ENCODE measurements at places on chromosomes 16 and 17. TPM values are rescaled to one million over a fixed set of nuclear protein-coding genes. Genes with fewer than 3 reads are reported as not detected.

The CASKIN2 gene
- total RNA-seq = 8.3 TPM

DNA sequence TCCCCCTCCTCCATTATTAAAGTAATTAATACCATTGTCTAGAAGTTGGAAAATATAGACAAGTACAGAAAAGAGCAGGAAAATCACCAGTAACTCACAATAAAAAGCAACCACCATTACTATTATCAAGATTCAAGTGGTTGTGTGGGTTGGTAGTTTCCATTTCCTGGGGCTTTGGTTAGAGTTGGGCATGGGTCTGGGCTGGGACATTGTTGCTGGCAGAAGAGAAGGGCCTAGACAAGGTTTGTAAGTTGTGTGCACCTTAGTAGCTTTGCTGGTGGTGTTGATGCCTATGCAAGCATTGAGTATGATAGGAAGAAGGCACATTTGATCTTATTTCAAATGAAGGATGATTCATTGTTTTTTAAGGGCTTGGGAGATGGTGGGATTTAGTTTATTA is 25.4 kb upstream of the NFATC3 start:
- H3K4me3 ChIP-seq = no peak overlapping the region
- H3K27ac ChIP-seq = no peak overlapping the region
- H3K4me1 ChIP-seq = peaks cover 8% of the 10 kb centered on the region

GRCh38 chr17:77279448-77280303 is 138.9 kb downstream of the SEC14L1 start:
- peak; percentile 86 for DNase-seq
- H3K4me3 ChIP-seq = no peak overlapping the region
- H3K36me3 ChIP-seq = no peaks in the 10 kb centered on the region
- H3K4me1 ChIP-seq = peaks cover 8% of the 10 kb centered on the region
- no peak overlapping the region for H3K27ac ChIP-seq

The RAB11FIP4 gene
- 0.66 TPM for total RNA-seq

DNA sequence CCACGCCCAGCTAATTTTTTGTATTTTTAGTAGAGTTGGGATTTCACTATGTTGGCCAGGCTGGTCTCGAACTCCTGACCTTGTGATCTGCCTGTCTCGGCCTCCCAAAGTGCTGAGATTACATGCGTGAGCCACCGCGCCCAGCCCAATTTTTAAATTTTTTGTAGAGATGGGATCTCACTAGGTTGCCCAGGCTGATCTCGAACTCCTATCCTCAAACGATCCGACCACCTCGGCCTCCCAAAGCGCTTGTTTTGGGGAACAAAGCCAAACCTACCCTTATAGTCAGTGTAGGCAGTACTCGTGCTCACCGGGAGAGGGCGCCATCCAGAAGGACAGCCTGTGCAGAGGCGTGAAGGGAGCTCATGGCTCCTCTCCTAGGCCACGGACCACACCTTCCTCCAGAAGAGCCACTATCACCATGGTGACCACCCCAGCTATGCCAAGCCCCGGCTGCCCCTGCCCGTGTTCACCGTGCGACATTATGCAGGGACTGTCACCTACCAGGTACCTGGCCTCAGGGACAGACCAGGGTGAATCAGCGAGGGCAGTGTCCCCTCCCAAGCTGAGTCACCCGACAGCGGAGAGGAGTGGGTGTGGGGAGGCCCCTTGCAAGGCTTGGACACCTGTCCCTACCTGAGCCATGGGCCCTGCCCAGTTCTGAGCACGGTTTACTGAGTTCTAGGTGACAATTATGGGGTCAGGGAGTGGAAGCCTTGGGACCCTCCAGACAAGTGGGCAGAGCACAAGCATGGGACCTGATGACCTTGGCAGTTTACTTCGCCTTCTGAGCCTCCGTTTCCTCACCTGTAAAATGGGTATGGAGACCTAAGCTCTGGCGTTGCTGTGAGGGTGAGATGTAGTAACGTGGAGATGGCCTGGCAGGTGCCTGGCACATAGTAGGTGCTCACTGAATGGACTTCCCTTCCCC is 13.7 kb downstream of the MYO15B start:
- H3K36me3 ChIP-seq = no peaks in the 10 kb centered on the region
- H3K4me1 ChIP-seq = no peaks in the 10 kb centered on the region
- no peak overlapping the region for H3K27ac ChIP-seq
- H3K4me3 ChIP-seq = no peak overlapping the region

DNA sequence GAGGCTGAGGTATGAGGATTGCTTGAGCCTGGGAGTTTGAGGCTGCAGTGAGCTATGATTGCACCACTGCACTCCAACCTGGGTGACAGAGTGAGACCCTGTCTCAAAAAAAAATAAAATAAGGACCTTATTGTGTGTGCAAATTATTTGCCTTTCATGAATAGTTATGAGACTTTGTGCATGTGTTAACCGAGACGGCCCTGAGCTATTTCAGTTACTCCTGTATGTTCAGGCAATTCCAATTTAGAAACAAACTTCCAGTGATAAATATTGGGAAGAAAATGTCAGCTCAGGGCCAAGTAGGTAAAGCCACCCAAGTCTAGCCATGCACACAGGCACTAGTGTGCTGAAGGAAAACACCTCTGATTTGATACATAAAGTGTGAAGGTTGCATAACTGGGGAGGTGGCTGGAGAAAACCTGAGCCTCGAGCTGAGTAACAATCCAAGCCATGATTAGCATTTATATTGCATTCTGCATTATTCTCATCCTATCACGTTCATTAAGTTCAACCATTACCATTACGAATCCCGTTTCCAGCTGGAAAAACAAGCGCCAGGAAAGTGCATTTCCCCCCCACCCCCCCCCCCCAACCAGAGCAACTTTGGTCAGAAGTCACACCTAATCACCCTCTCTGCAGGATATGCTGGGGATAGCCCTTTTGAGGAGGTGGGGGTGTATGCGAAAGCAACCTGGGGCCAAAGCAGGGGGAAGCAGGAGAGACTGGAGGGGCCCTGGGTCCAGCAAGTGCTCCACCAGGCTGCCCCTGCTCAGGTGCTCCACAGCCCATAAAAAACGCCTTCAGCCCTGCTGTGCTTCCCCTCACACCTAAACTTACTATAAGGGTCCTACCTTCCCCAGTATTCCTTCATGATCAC is 18.6 kb upstream of the ENDOV start:
- H3K36me3 ChIP-seq = peaks cover 12% of the 10 kb centered on the region
- no peak overlapping the region for H3K4me3 ChIP-seq
- peaks cover 2% of the 10 kb centered on the region for H3K4me1 ChIP-seq
- H3K27me3 ChIP-seq = no peaks in the 10 kb centered on the region
- DNase-seq = no peak

GRCh38 chr17:21283482-21284318 is 811 bp upstream of the MAP2K3 start:
- peak; percentile 58 for DNase-seq
- peak overlapping the region; percentile 59 for H3K4me3 ChIP-seq
- peaks cover 4% of the 10 kb centered on the region for H3K36me3 ChIP-seq
- peak overlapping the region; percentile 96 for H3K27ac ChIP-seq

The FBXW10 gene
- under 0.01 TPM for total RNA-seq

The SLC12A3 gene
- total RNA-seq = not detected

The KRTAP4-6 gene
- total RNA-seq = not detected

DNA sequence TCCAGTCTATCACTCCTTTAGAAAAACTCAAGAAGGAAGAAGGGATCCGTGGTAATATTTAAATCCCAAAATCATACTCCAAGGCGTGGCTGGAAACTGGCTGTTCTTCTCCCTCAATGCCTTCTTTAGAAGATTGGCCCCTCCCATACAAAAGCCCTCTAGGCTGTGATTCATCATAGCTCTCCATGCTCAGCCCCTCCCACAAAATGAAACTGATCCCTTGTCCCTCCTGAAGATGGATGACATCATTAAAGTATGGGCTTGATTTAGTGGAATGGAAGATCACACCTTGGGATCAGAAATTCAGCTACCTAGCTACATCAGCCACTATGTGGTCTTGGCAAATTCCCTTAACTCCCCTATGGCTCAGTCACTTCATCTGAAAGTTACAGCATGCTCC is 4.1 kb downstream of the GRIN2A start:
- no peak for DNase-seq
- peaks cover 5% of the 10 kb centered on the region for H3K4me1 ChIP-seq
- H3K27ac ChIP-seq = no peak overlapping the region
- no peak overlapping the region for H3K4me3 ChIP-seq

DNA sequence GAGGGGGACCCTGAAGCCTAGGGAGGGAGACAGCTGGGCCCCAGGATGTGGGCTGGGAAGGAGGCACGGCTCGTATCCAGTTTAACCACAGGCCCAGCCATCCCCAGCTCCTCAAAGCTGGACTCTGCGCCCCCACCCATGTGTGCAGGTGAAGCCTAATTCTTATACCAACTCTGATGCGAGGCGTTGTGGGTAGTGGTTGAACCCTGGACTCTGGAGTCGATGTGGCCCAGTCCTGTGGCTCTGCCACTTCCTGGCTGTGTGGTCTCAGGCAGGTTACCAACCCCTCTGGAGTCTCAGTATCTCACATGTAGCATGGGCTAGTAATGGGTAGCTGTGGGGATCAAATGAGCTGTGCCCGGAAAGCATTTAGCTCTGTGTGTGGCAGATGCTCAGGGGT is 60.4 kb upstream of the TOB1 start:
- no peaks in the 10 kb centered on the region for H3K27me3 ChIP-seq
- no peak overlapping the region for H3K27ac ChIP-seq
- no peaks in the 10 kb centered on the region for H3K36me3 ChIP-seq
- H3K4me3 ChIP-seq = no peak overlapping the region
- DNase-seq = no peak
- peaks cover 1% of the 10 kb centered on the region for H3K4me1 ChIP-seq

The IL4R gene
- total RNA-seq = 23.6 TPM

The CMTM3 gene
- total RNA-seq = 10.1 TPM

DNA sequence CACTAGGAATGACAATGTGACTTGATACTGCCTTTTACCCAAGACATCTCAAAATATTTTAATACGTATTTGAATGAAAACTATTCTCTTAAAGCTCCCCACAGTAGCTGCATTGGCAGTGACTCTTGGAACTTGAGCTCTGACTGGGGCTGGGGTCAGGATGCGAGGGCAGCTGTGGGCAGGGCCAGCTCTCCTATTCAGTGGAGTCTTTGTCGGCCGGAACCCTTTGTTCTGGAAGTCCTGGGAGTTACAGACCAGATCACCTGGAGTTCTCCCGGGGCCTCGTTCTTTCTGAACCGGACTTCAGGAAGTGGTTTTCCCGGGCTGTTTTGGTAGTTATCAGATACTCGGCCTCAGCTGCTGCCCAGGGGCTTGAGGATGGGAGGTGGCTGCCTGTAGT is 84.9 kb downstream of the NPIPB11 start:
- no peak for DNase-seq
- H3K36me3 ChIP-seq = no peaks in the 10 kb centered on the region
- no peak overlapping the region for H3K4me3 ChIP-seq
- H3K27ac ChIP-seq = no peak overlapping the region
- peaks cover 3% of the 10 kb centered on the region for H3K4me1 ChIP-seq

- H3K36me3 ChIP-seq = no peaks in the 10 kb centered on the region
- H3K4me3 ChIP-seq = no peak overlapping the region
- H3K4me1 ChIP-seq = no peaks in the 10 kb centered on the region
- H3K27me3 ChIP-seq = no peaks in the 10 kb centered on the region
- no peak for DNase-seq
These were observed 141.7 kb upstream of the ANKFN1 start for GRCh38 chr17:56011406-56012131.

DNA sequence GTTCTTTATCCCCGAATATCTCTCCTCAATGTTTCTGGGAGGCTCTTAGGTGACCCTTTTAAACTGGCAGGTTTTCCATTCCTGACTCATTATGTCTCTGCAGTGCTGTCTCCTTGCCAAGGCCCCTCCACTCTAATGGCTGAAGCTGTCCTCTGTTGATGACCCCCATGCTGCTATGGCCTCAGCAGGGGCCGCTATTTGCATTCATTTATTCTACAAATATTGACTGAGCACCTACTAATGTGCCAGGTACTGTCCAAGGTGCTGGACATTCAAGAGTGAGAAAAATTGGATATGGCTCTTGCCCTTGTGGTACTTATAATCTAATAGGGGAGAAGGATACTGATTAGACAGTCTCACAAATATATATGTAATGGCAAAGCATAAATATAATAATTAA is 55.4 kb downstream of the GP2 start:
- H3K4me1 ChIP-seq = no peaks in the 10 kb centered on the region
- no peak for DNase-seq
- no peaks in the 10 kb centered on the region for H3K36me3 ChIP-seq
- no peak overlapping the region for H3K27ac ChIP-seq
- no peaks in the 10 kb centered on the region for H3K27me3 ChIP-seq

DNA sequence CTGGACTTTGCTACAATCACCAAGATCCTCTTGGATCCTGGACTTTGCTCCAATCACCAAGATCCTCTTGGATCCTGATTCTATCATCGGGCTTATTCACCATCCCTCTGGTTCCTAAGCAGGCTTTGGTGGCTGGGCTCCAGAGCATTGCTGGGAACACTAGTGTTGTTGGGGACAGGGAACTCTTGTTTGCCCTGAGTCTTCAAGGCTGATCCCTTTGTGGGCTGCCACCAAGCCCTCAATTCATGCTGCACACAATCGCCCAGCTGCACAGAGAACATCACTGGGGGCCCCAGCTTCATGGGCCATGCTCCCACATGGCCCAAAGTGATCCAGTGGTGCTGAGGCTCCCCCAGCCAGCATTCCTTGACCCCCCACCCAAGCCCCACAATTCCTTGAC is 88.3 kb downstream of the TMEM132E start:
- H3K27me3 ChIP-seq = no peaks in the 10 kb centered on the region
- DNase-seq = no peak
- H3K4me3 ChIP-seq = no peak overlapping the region
- no peaks in the 10 kb centered on the region for H3K4me1 ChIP-seq
- H3K27ac ChIP-seq = no peak overlapping the region
- no peaks in the 10 kb centered on the region for H3K36me3 ChIP-seq

DNA sequence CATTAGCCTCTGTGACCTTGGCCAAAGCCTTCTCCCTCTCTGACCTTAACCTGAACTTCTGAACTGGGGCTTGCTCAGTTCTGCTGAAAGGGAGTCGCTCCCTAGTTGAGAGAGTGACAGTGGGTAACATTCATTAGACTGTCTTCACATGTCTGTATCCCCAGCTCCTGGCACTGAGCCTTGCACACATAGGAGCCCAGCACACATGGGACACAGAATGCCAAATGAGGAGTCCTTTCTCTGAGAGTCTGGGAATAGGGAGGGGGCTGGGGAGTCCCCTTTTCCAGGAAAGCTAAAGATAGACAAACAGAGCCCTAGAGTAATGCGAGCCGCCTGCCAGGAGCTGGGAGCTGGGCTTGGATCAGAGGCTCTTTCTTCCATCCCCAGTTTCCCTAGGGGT is 2.5 kb downstream of the TAC4 start:
- DNase-seq = no peak
- no peaks in the 10 kb centered on the region for H3K4me1 ChIP-seq
- no peak overlapping the region for H3K4me3 ChIP-seq
- H3K27ac ChIP-seq = no peak overlapping the region

The RHBDF1 gene
- total RNA-seq = 32.9 TPM

The ASPA gene
- 4.6 TPM for total RNA-seq

GRCh38 chr16:1819611-1820010 is 7.0 kb downstream of the HAGH start:
- no peak overlapping the region for H3K4me3 ChIP-seq
- DNase-seq = no peak
- no peak overlapping the region for H3K27ac ChIP-seq
- H3K27me3 ChIP-seq = no peaks in the 10 kb centered on the region
